ENCODE measurements at places on chromosomes 6 and 20.

GRCh38 chr6:21325201-21325856, 268.2 kb upstream of the SOX4 start:
- no peak for DNase-seq

GRCh38 chr6:53679446-53679933, 13.9 kb upstream of the KLHL31 start:
- peak; percentile 37 for DNase-seq

- DNase-seq, result no peak
Measured at GRCh38 chr6:52540286-52540902, 36.5 kb downstream of the TRAM2 start.

DNA sequence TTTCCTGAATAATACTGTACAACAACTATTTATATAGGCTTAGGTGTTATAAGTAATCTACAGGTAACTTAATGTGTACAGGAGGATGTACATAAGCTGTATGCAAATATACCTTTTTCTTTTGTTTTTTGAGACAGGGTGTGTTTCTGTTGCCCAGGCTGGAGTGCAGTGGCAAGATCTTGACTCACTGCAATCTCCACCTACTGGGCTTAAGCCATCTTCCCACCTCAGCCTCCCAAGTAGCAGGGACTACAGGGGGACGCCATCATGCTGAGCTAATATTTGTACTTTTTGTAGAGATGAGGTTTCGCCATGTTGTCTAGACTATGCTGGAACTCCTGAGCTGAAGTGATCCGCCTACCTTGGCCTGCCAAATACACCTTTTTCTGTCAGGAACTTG, 191.7 kb upstream of the ZNF217 start:
- DNase-seq, result no peak

DNA sequence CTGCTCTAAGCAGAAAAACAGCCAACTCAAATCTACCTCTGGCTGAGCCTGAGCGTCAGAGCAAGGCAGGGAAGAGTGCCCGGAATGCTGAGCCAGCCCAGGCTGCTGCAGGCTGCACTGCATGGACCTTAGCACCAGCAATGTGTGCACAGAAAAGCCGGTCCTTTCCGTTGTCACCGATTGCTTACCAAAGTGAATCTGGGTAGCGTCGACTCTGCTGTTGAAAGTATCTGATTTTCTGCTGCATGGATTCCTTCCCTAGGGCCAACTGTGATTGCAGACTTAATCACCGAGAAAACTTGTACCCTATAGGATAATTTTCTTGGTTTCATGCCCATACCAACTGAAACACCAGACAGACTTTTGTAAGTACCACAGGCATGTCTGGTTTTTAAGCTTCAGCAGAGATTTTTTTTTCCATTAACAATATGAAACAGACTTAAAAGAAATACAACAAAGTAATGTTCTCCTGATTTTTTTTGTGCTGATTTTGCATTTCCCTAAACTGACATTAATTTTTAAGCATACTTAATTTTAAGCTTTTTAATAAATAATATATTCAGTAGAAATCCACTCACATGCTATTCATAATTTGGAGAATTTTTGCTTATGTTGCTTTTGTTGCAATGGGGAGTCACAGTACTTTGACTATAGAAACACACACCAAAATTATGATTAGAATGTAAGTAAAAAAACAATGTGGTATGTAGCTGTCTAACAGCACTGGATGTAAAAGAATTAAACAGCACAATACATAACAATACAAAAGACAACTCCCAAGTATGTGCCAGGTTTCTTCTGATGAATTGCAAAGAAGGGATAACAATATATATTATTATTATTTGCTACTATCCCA, 218.0 kb downstream of the THBS2 start:
- DNase-seq, result peak; percentile 35

DNA sequence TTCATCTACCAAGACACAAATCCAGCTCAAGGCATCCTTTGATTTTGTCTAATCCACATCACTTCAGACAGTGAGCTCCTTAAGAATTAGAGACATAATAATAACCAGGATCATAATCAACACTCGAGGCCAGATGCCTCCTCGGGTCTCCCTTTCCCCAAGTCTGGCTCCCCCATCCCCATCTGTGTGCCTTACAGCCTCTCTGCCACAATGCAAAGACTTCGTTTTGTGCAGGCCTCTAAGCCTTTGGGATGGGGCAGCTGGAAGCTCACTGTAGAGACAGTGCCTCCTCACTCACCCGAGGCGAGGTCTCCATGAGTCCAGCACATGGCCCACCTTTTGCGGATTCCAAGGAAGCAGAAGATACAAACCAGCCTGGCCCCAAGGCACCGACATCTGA, 30.3 kb downstream of the LRFN2 start:
- no peak for DNase-seq

DNA sequence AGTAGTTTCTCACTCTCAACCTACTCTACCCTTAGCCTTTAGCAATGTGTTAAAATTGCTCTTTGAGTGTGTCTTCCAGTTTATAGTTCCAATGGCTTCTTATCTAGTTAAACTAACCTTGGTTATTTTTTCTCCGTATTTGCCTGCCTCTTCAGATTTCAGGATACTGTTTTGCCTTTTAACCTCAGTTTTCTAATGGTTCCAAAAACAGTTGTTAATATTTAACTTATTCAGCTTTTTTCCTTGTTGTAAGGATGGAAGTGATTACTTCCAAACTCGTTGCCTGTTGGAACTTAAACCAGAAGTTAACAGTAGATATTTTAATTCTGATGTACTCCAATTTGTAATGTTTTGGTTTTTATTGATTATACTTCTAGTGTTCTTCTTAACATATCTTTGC, 1574.9 kb downstream of the HACE1 start:
- DNase-seq, result no peak

DNA sequence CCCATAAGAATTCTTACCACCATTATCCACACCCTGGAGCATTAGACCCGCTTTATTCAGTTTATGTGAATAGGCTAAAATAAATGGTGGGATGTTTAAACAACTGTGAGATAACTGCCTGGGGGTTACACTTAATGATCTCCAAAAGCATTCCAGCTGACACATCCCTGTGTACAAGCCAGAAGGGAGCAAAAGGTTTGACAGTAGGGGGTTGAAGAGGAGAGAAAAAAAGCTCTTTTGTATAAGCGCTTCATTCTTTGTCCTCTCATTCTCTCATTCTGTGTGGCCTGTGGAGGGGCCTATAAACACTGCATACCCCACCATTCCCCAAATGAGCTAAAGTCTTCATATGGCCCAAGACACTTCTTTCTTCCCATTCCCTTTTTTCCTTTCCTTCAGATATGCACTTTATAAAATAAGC, 30.8 kb upstream of the COL21A1 start:
- peak; percentile 7 for DNase-seq

GRCh38 chr6:29564875-29565274, 5.3 kb upstream of the UBD start:
- no peak for DNase-seq

DNA sequence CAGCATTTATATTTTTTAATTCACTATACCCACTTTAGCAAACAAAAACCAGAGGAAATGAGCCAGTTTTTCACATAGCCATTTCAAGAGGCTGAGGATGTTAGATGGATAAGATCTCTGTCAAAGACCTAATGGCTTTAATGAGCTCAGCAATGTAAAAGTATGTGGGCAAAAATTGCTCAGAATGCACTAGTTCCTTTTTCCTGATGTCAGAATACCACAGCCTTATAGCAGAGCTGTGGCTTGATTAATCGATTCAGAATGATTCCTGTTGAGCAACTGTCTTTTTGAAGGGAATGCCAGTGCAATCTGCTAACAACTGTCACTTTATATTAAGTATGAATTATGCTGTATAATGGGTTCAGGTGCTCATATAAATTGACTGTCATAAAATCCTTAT, 100.6 kb upstream of the HIVEP1 start:
- DNase-seq, result no peak

- DNase-seq, result peak; percentile 56
Measured at GRCh38 chr6:107488875-107489635, 862 bp upstream of the SOBP start.

DNA sequence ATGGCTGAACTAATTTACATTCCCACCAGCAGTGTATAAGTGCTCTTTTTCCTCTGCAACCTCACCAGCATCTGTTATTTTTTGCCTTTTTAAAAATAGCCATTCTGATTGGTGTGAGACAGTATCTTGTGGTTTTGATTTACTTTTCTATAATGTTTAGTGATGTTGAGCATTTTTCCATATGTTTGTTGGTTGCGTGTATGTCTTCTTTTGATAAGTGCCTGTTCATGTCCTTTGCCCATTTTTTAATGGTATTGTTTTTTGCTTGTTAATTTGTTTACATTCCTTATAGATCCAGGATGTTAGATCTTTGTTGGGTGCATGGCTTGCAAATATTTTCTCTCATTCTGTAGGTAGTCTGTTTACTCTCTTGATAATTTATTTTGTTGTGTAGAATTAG, 169.9 kb downstream of the PRL start:
- DNase-seq, result no peak

Measured in hepatocyte (in vitro differentiated cells).